ENCODE measurements at places on chromosomes 3 and 15. TPM values are rescaled to one million over a fixed set of nuclear protein-coding genes. Genes with fewer than 3 reads are reported as not detected.

- DNase-seq: no peak
Measured at GRCh38 chr3:82355228-82355627, 593.8 kb upstream of the GBE1 start.

DNA sequence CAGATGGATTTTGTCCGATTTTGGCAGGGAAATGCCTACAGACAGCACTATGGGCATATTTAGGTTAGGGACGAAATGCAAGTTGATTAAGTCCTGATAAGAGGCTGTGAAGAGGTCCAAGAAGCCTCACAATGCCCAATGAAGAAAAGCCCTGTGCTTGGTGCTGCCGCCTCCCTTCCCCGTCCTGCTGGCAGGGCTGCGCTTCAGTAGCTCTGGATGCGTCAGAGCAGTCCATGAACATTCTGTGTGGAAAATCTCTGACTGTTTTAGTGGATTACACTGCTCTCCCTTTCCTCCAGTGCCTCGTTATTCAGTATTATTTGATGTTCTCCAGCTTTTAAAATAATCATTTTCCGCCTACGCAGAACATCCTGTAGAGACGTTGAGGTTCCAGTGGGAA is 39.6 kb downstream of the MLH1 start:
- DNase-seq: no peak

DNA sequence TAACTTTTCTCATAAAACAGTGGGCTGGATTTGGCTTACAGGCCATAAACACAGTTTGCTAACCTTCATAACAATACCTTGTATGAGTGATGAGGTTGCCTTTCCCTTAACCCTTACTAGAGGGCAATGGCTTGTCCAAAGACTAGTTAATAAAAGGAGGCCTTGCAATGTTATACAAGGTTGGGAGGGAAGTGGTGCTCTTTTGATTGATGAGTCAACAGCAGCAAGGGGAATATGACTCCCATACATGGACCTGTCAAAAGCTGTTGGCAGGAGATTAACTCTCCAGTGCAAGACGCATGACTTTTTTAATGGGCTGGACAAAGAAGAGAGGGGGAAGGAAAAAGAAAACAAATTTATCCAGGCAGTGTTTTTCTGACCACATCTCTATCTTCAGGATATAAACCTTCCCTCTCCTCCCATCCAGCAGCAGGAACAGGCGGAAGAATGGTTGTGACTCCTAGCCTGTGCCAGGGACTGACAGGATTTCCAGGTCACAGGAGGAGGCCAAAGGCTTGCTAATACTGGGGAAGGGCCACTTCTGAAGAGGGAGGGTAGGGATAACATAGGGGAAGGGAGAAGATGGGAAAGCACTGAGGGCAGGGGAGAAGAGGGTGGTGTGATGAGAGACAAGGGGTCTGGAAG is 35.2 kb upstream of the ARL14 start:
- no peak for DNase-seq

DNA sequence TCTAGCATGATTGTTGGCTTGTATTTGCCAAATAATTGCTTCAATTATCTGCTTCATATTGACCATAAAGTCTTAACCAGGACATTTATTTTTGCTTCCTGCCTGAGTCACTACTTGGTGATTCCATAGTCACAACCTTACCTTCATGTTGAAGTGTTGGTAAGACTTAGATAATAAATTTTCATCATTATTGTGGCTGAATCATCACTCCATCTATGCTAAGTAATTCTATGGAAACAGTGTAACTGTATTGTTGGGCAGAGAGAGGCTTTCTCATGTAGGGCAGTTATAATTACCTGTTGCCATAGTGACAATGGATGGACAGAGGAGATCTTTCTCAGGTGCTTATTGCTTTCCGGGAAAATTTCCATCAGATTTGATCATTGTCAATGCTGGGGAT is 330.7 kb upstream of the LRRC3B start:
- no peak for DNase-seq

DNA sequence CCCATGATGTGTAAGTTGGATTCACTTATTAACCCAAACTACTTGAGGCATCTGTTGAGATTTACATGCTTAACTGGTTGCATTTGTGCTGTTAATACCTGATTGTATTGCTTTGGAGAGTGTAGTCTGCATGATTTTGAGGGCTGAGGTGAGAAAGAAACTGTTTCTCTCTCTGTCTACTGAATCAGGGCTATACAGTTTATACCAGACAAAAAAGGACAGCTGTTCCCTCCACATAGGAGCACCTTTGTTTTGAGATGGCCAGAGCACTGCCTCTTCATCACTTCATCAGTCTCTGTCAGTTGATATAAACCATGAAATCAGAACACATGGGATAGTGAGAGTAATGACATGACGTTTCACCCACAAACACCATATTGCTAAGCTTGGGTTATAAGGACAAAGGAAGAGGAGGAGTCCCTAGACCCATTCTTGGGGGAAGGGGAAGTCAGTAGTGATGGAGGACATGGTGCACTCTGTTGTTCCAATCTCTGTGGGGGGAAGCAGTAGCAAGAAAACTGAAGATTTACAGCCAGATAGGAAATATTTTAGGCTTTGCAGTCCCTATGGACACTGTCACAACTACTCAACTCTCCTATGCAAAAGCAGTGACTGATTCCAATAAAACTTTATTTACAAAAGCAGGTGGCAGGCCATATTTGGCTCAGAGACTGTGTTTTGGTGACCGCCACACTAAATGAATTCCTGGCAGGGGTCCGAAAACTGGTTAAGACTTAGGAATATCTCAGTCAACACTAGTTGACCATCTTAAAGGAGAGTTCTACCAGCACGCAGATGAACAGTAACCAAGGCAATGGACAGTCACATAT is 123.9 kb upstream of the NR2E3 start:
- no peak for DNase-seq

DNA sequence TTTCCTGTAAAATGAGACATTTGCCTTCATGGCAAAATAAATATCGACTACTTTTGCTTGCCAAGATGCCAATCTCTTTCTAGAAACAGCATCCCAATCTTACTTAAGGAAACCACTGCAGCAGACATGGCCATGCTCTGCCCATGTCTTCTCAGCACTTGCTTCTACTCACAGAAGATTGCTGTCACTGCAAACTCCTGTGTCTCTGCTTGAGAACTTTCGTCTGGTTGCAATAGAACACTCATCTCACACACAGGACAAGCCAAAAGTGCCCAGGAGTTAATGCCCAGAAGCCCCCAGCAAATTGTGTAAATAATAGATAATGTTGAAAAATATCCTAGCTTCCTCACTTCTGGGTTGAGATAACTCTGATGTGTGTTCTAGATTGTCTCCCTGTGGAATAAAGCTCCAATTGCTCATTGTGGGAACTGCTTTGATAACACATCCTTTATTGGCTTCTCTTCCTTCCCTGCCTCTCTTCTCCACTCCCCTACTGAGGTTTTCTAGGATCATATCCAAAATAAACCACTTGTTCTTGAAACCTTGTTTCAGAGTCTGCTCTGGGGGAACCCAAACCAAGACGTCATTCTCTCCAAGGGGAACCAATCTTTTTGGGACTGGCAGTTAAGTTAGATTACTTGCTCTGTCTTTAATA is 156.3 kb upstream of the STRIT1 start:
- no peak for DNase-seq

DNA sequence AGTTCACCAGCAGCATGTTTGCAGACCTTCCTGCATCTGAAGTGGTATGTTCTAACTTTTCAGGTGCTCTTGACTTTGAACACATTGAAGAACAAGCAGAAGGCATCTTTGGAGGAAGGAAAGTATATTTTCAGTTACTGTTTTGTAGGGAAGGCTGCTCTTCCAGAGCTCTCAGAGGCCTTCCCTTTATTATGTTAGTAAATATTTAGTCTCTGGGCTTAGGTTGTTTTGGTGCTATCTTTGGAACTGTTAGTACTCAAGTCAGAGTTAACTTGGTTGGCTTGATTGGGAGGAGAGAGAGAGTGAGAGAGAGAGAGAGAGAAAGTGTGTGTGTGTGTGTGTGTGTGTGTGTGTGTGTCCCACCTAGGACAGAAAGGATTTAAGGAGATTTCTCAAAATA is 188.2 kb downstream of the ITPR1 start:
- DNase-seq: no peak

DNA sequence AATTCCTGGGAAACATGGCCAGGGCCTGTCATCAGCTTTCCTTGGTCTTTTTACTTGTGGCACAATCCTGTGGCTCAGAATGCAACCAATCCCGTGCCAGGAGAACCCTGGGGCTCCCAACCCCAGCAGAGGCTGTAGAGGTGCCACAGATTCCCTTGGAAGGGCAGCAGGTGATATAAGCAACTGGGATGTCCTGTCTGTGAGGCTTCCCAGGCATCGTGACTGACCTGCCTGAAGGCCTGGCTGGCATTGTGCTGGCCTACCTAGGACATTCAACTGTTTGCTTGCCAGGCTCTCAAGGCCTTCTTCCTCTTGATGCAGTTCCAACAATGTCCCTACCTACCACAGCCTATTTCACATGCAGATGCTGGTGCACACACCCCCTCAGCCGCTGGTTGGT is 72.2 kb upstream of the MEX3B start:
- DNase-seq: no peak

- DNase-seq: no peak
Measured at GRCh38 chr15:71807125-71807629, 3.2 kb upstream of the NR2E3 start.

GRCh38 chr3:133924041-133924440 is 28.4 kb upstream of the RAB6B start:
- DNase-seq: no peak

- no peak for DNase-seq
Measured at GRCh38 chr3:44442596-44443309, 34.7 kb downstream of the ZNF445 start.

- no peak for DNase-seq
Measured at GRCh38 chr3:60917141-60917540, 334.1 kb downstream of the FHIT start.

DNA sequence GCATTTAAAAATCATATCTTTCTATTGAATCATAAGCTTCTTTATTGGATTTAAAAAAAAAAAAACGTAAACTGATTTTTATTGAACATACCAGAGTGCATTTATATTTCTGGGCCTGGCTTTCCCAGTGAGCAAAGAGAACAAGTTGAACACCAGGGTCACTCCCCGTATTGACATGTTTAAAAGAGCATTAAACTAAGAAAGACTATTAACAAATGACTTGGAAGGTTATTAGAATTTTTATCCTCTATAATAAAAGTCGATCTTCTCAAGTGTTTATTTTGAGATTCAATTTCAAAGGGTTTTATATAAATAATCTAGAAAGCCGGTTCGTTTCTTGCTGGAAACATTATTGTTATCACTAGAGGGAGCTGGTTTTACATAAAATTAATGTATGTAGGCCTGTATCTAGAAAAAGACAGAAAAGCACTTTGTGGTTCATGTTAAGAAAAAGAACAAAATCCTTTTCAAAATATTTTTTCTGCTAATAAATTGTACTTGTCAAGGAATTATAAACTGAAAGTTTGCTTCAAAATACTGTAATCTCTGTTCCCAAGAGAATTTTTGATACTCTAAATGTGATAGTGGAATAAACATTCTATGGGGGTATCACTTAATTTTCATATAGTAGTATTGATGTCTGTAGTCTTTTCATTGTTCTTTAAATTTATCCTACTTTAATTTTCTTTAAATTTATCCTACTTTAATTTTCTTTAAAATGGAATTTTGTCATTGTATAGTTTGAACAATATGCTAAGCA is 321.8 kb upstream of the MME start:
- DNase-seq: no peak

- DNase-seq: no peak
Measured at GRCh38 chr15:61198722-61199121, 30.4 kb downstream of the RORA start.

GRCh38 chr15:90871139-90871715 is 2.8 kb downstream of the FURIN start:
- no peak for DNase-seq

DNA sequence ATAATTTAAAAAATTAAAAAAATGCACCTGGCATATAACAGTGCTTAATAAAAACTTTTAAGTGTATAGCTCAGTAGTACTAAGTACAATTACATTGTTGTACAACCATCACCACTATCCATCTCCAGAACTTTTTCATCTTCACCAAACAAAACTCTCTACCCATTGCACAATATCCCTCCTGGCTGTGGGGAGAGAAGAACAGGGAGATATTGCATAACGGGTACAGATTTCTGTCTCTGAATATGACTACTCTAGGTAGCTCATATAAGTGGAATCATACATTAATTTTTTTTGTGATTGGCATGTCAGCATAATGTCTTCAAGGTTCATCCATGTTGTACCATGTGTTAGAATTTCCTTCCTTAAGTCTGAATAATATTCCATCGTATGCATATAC is 91.0 kb upstream of the PLAAT1 start:
- no peak for DNase-seq

- no peak for DNase-seq
Measured at GRCh38 chr15:48566668-48567067, 78.8 kb downstream of the FBN1 start.

- DNase-seq: no peak
Measured at GRCh38 chr3:168314166-168314565, 218.4 kb upstream of the GOLIM4 start.

DNA sequence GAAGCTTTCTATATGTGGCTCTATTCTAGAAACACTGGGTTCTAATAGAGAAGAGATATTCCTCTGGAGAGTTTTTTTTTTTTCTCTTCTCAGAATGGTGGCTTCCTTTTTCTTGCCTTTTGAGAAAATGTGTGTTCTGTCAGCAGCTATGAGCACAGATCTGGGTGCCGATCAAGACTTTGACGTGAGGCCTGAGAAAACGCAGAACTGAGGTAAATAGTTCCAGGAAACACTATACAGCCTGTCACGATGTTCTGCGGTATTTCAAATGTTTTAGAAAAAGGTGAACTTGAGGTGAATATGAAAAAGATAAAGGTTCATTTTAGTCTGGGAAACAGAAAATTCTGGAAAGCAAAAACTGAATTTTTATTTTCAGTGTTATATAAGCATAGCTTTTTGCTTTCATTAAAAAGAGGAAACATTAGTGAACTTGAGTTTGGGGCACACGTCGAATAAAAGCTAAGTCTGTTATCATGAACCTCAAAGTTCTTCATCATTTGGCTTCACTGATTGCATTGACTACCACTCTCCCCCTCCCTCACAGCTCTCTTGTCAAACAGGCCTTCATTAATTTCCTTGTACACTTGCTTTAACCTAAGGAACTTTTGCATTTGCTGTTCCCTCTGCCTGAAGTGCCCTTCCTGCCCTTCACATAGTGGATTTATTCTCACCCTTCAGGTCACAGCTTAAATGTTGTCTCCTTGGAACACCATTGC is 265.1 kb downstream of the NFKBIZ start:
- DNase-seq: no peak

GRCh38 chr15:99954361-99955180 is 221.3 kb upstream of the LYSMD4 start:
- DNase-seq: no peak

DNA sequence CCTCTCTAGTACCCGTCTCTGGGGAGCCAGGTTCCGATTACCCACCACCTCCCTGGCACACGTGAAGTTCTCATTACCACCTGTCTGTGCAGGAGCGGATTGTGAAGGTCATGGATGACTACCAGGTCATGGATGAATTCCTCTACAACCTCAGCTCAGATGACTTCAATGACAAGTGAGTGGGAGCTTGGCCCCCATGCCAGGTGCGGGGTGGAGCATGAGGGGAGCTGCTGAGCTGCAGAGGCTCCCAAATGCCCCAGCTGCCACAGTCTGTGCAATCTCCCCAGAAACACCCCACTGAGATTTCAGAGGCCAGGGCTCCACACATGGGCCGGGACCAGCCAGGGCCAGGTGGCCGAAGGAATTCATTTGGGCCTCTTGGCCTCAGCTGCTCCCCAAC is 34.3 kb downstream of the DNAH1 start:
- DNase-seq: no peak

UBAP1L gene
- polyA plus RNA-seq: 0.46 TPM

GOLGA8G gene
- not detected for polyA plus RNA-seq

KY gene
- 0.09 TPM for polyA plus RNA-seq

ECE2 gene
- polyA plus RNA-seq: not detected

GOLGA8T gene
- not detected for polyA plus RNA-seq

Measured in AG04450 (cell line).